ENCODE measurements at places on chromosomes 6 and 20. TPM values are rescaled to one million over a fixed set of nuclear protein-coding genes. Genes with fewer than 3 reads are reported as not detected.

GRCh38 chr6:43575772-43576551, at the start of the genes POLH and XPO5:
Gene POLH (plus strand): TSS chr6:43576185. CDS start chr6:43582320, 6,135 bp downstream.
Gene XPO5 (minus strand): TSS chr6:43576038. CDS start chr6:43575864, 174 bp downstream.
- H3K4me1 ChIP-seq = peaks cover 14% of the 10 kb centered on the region
- peak; percentile 93 for DNase-seq
- H3K27ac ChIP-seq = peak within 1 kb of the TSS; percentile 70
- peaks cover 9% of the 10 kb centered on the region for H3K27me3 ChIP-seq
- H3K36me3 ChIP-seq = peaks cover 10% of the 10 kb centered on the region

Gene TNFRSF6B
- not detected for total RNA-seq

DNA sequence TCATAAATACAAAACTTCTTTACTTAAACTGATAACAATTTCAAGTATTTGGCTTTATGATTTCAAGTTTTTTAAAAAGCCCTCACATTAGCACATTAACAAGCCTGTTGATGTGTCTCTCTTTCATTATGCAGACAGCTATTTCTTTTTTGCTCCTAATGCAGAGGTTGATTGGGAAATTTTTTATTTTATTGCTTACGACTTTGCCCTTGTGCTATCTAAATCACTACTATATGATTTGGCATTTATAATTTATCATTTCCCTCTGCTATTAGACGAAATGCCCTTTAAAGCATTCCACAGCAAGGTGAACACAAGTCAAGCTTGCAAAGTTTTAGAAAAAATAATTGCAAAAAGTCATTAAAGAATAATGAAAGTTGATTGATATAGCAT, 54.5 kb upstream of the REV3L start:
- no peaks in the 10 kb centered on the region for H3K36me3 ChIP-seq
- no peaks in the 10 kb centered on the region for H3K27me3 ChIP-seq
- no peak overlapping the region for H3K27ac ChIP-seq
- H3K4me1 ChIP-seq = peaks cover 44% of the 10 kb centered on the region
- H3K4me3 ChIP-seq = no peak overlapping the region

DNA sequence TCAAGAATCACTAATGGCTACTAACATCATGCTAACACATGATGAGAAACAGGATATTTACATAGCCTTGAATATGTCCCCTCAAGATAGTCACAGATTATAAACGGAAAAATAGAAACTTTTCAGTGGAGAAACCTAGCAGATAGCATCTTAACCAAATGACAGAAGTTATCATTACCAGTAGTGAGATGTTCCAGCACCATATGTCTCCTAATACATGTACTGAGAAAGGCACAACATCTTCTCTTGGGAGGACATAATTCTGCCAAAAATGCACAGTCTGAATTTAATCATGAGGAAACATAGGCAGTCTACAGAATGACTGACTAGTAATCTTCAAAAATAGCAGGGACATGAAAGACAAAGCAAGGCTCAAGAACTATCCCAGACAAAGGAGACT, 19.9 kb upstream of the PRIM2 start:
- no peaks in the 10 kb centered on the region for H3K36me3 ChIP-seq
- no peak overlapping the region for H3K27ac ChIP-seq
- no peak overlapping the region for H3K4me3 ChIP-seq
- DNase-seq = no peak

Gene HTR1E
- not detected for total RNA-seq

Gene C20orf204
- 14.2 TPM for total RNA-seq

Gene SNAP91
- total RNA-seq = 1.5 TPM

Gene CST1
- total RNA-seq = 130 TPM

Gene UFL1
- 14.4 TPM for total RNA-seq

- H3K27ac ChIP-seq = no peak overlapping the region
- H3K4me3 ChIP-seq = no peak overlapping the region
- no peaks in the 10 kb centered on the region for H3K27me3 ChIP-seq
- H3K4me1 ChIP-seq = no peaks in the 10 kb centered on the region
Observed at GRCh38 chr6:55250400-55250799, 76.1 kb downstream of the HCRTR2 start.

GRCh38 chr6:5521322-5521721, 260.0 kb downstream of the FARS2 start:
- H3K4me3 ChIP-seq = no peak overlapping the region
- DNase-seq = no peak
- peaks cover 12% of the 10 kb centered on the region for H3K4me1 ChIP-seq
- no peak overlapping the region for H3K27ac ChIP-seq
- no peaks in the 10 kb centered on the region for H3K27me3 ChIP-seq

- H3K27me3 ChIP-seq = no peaks in the 10 kb centered on the region
- no peaks in the 10 kb centered on the region for H3K36me3 ChIP-seq
- no peak for DNase-seq
- H3K4me3 ChIP-seq = no peak overlapping the region
- H3K4me1 ChIP-seq = peaks cover 4% of the 10 kb centered on the region
Observed at GRCh38 chr6:72820906-72821305, 199.0 kb downstream of the KCNQ5 start.

Gene FOXF2
- total RNA-seq = not detected

Gene DNMT3B
- total RNA-seq = 77.9 TPM

Gene SGK2
- 0.85 TPM for total RNA-seq

- no peaks in the 10 kb centered on the region for H3K36me3 ChIP-seq
- H3K27me3 ChIP-seq = no peaks in the 10 kb centered on the region
- no peaks in the 10 kb centered on the region for H3K4me1 ChIP-seq
- DNase-seq = no peak
- H3K27ac ChIP-seq = no peak overlapping the region
- no peak overlapping the region for H3K4me3 ChIP-seq
Observed at GRCh38 chr6:72832271-72832670, 210.4 kb downstream of the KCNQ5 start.

Gene HLA-DQA2
- not detected for total RNA-seq

GRCh38 chr20:38210741-38211140, 45.7 kb upstream of the TGM2 start:
- H3K4me1 ChIP-seq = no peaks in the 10 kb centered on the region
- H3K36me3 ChIP-seq = no peaks in the 10 kb centered on the region
- DNase-seq = no peak
- H3K4me3 ChIP-seq = no peak overlapping the region
- no peak overlapping the region for H3K27ac ChIP-seq
- H3K27me3 ChIP-seq = peaks cover 4% of the 10 kb centered on the region

- H3K4me1 ChIP-seq = peaks cover 43% of the 10 kb centered on the region
- no peak for DNase-seq
- peaks cover 2% of the 10 kb centered on the region for H3K27me3 ChIP-seq
- no peak overlapping the region for H3K27ac ChIP-seq
- H3K4me3 ChIP-seq = no peak overlapping the region
Observed at GRCh38 chr6:15329197-15329671, 83.4 kb downstream of the JARID2 start.

DNA sequence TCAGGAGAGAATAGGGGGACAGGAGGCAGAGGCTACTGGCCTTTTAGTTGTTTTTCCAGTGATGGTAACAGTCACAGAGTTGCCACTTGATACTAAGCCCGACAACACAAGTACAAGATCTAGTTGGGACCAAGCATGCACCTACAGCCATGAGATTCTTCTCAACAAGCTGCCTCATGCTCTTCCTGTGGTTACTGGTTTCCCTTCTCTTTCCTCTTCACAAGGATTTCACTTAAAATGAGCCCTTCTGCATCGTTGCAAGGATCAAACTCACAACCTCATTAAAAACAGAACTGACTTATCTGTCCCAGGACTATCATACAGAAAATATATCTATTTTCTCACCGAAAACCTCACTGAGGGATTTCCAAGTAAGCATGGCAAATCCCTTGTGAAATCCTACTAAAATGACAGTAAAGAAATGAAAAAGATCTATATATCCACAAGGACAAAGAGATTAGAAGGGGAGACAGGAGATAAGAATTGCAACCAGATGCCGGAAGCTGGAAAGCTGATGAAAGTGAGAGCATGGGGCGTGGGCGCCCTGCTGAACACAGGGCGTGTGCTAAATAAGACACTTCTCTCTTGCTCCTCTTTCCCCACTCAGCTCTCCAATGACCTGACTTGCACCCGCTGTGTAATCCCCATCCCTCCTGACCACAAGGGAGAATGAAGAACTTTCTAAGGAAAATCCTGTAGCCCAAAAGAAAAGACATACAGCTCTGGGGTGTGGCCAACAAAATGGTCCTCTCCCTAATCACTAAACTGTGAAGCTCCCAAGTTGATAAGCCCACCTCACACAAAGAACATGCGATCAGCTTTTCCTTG, 13.4 kb downstream of the MTFR2 start:
- peaks cover 5% of the 10 kb centered on the region for H3K4me1 ChIP-seq
- no peaks in the 10 kb centered on the region for H3K36me3 ChIP-seq
- no peak for DNase-seq
- no peak overlapping the region for H3K4me3 ChIP-seq

GRCh38 chr20:32607727-32608663, 22.9 kb upstream of the NOL4L start:
- H3K36me3 ChIP-seq = no peaks in the 10 kb centered on the region
- no peaks in the 10 kb centered on the region for H3K4me1 ChIP-seq
- DNase-seq = no peak
- no peak overlapping the region for H3K4me3 ChIP-seq

Gene SEMG1
- total RNA-seq = not detected

Gene TUBB1
- not detected for total RNA-seq

Gene TNXB
- 7.5 TPM for total RNA-seq

Gene EPPIN
- not detected for total RNA-seq

GRCh38 chr6:14880052-14880451, 365.8 kb upstream of the JARID2 start:
- peaks cover 4% of the 10 kb centered on the region for H3K27me3 ChIP-seq
- H3K27ac ChIP-seq = peak overlapping the region; percentile 93
- peaks cover 58% of the 10 kb centered on the region for H3K4me1 ChIP-seq
- no peak overlapping the region for H3K4me3 ChIP-seq
- no peaks in the 10 kb centered on the region for H3K36me3 ChIP-seq

DNA sequence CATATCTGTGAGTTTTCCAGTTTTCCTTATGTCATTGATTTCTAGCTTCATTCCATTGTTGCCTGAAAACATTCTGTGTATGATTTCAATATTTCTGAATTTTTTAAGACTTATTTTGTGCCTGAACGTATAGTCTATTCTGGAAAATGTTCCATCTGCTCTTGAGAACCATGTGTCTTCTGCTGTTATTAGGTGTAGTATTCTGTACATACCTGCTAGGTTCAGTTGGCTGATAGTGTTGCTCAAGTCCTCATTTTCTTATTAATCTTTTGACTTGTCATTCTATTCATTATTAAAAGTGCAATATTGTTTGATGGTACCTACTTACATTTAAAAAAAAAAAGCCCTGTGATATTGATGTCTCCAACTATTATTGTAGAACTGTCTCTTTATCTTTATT, 869.8 kb upstream of the MAN1A1 start:
- H3K27me3 ChIP-seq = no peaks in the 10 kb centered on the region
- H3K27ac ChIP-seq = no peak overlapping the region
- no peak overlapping the region for H3K4me3 ChIP-seq

- no peak overlapping the region for H3K4me3 ChIP-seq
- peaks cover 2% of the 10 kb centered on the region for H3K27me3 ChIP-seq
- DNase-seq = no peak
- H3K4me1 ChIP-seq = no peaks in the 10 kb centered on the region
- no peak overlapping the region for H3K27ac ChIP-seq
- no peaks in the 10 kb centered on the region for H3K36me3 ChIP-seq
Observed at GRCh38 chr20:18428490-18429173, 38.2 kb downstream of the DZANK1 start.

DNA sequence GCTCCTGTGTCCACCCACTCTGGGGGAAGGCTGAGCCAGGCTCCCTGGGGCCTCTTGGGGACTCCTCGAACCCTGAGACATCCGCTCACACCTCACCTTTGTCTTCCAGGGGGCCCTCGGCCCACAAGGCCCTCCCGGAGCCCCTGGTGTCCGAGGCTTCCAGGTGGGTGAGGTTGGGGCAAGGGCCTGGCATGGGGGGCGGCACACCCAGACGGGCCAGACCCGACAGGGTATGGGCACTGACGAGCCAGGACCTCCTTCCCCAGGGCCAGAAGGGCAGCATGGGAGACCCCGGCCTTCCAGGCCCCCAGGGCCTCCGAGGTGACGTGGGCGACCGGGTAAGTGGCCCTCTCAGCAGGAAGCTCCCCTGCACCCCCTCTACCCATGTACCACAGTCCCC, 13.4 kb downstream of the COL9A3 start:
- peak; percentile 2 for DNase-seq
- no peaks in the 10 kb centered on the region for H3K4me1 ChIP-seq
- no peak overlapping the region for H3K4me3 ChIP-seq
- no peak overlapping the region for H3K27ac ChIP-seq
- no peaks in the 10 kb centered on the region for H3K36me3 ChIP-seq

GRCh38 chr6:33208091-33208967, at the start of gene RING1:
Gene RING1 (plus strand): TSS chr6:33208500. CDS start chr6:33208823, 323 bp downstream.
- H3K4me3 ChIP-seq = peak within 1 kb of the TSS; percentile 97
- peak; percentile 68 for DNase-seq
- peaks cover 37% of the 10 kb centered on the region for H3K36me3 ChIP-seq

DNA sequence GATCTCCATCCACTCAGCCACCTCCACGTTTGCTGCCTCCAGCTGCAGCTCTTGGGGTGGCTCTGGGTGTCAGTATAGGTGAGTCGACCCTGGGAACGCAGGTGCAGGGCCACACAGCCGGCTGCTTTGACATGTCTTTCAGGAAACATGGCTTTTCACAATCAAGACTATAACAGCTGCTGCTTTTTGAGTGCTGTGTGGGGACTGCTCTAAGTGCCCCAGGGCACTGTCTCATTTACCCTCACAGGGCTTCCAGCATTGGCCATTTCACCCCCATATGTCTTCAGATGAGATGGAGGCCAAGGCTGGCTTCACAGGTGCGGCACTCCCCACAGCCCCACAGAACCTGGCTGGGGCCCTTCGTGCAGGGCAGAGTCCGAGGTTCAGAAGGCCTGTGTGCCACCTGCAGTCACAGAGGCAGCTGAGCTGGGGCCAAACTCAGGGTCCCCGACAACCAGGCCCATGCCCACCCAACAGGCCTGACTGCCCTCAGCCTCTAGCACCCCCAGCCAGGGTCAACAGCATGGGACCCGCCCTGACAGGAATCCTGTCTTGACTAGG, 14.9 kb upstream of the CST7 start:
- no peak overlapping the region for H3K4me3 ChIP-seq
- peaks cover 6% of the 10 kb centered on the region for H3K27me3 ChIP-seq
- H3K27ac ChIP-seq = no peak overlapping the region
- H3K36me3 ChIP-seq = peaks cover 5% of the 10 kb centered on the region

DNA sequence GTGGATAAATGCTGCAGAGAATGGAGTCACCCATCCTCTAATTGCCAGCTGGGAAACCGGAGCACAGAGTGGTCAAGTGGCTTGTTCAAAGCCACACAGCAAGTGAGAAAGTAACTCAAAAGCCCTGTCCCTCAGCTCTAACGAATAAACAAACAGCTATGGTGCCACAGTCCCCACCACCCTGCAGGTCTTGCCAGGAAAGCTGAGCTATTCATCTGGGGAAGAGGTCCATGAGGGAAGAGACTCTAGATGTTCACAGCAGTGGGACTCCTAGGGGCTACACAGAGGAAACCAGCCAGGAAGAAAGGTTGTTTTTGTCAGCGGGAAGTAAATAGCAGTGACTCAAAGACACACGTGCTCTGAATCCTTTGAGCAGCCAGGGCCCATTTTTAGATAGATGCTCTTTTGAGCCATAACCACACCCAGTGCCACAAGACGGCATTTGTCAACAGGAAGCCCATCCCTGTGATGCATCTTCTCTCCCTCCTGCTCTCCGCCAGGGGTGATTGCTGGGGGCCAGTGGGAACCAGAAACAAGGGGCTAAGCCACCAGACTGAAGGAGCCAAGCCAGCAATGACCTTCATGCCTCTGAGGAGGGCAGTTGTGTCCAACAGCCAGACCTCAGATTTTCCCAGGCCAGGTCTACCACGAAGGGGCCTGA, 32.4 kb upstream of the TCP11 start:
- no peak overlapping the region for H3K4me3 ChIP-seq
- H3K27ac ChIP-seq = no peak overlapping the region
- no peak for DNase-seq
- no peaks in the 10 kb centered on the region for H3K36me3 ChIP-seq
- peaks cover 7% of the 10 kb centered on the region for H3K4me1 ChIP-seq
- peaks cover 2% of the 10 kb centered on the region for H3K27me3 ChIP-seq

Gene PAK5
- total RNA-seq = 0.10 TPM

GRCh38 chr6:46368169-46368536, 123.1 kb downstream of the RCAN2 start:
- no peak for DNase-seq
- no peak overlapping the region for H3K4me3 ChIP-seq
- no peaks in the 10 kb centered on the region for H3K36me3 ChIP-seq
- H3K27ac ChIP-seq = no peak overlapping the region

Measured in endothelial cell (in vitro differentiated cells).